ENCODE measurements at places on chromosomes 4 and X. TPM values are rescaled to one million over a fixed set of nuclear protein-coding genes. Genes with fewer than 3 reads are reported as not detected.

GRCh38 chr4:80202190-80202711 lies 4.9 kb downstream of the PRDM8 start:
- H3K27me3 ChIP-seq, result no peaks in the 10 kb centered on the region
- no peaks in the 10 kb centered on the region for H3K36me3 ChIP-seq
- H3K4me1 ChIP-seq, result peaks cover 12% of the 10 kb centered on the region
- peak overlapping the region; percentile 67 for H3K27ac ChIP-seq
- peak; percentile 75 for DNase-seq
- H3K4me3 ChIP-seq, result peak overlapping the region; percentile 42

DNA sequence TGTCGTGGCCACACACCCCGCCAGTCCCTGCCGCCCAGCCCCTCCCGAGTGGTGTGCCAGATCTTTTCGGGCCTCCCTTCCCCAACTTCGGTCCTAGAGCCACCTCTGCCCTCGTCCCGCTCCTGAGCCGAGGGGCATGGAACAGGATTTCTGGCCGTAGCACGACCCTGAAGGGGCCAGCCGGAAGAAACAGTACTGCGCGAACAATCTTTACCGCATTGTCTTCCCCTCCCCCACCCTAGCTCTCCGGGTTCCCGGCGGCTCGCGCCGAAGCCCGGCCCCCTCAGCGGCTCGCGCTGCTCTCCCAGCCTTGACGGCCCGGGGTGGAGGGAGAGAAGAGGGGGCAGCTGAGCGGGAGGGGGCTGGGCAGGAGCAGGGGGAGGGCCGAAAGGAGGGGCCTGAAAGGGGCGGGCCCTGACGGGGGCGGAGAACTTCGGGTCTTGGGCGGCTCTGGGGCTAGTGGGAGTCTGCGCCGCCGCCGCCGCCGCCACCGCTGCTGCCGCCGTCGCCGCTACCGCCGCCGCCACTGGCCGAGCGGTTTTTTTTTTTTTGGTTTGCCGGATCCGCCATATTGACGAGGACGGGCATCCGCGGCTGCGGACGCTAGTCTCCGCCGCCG lies at the start of gene USP9X:
Gene USP9X, plus strand, starts transcription at position 553 of the 619 bp plus-strand sequence. CDS start 38,184 bp downstream, outside the sequence.
- peak within 1 kb of the TSS; percentile 96 for H3K27ac ChIP-seq
- H3K4me1 ChIP-seq, result peaks cover 22% of the 10 kb centered on the region
- H3K27me3 ChIP-seq, result no peaks in the 10 kb centered on the region
- DNase-seq, result peak; percentile 92
- H3K36me3 ChIP-seq, result no peaks in the 10 kb centered on the region
- peak within 1 kb of the TSS; percentile 86 for H3K4me3 ChIP-seq

- H3K27me3 ChIP-seq, result no peaks in the 10 kb centered on the region
- peak overlapping the region; percentile 10 for H3K27ac ChIP-seq
- H3K36me3 ChIP-seq, result no peaks in the 10 kb centered on the region
- H3K4me1 ChIP-seq, result no peaks in the 10 kb centered on the region
- peak; percentile 4 for DNase-seq
- no peak overlapping the region for H3K4me3 ChIP-seq
Observed at GRCh38 chr4:10403633-10404445, 53.4 kb downstream of the ZNF518B start.

GRCh38 chr4:42078184-42078801 lies 74.2 kb downstream of the BEND4 start:
- no peak for DNase-seq
- no peaks in the 10 kb centered on the region for H3K4me1 ChIP-seq
- H3K27ac ChIP-seq, result no peak overlapping the region
- no peaks in the 10 kb centered on the region for H3K27me3 ChIP-seq

DNA sequence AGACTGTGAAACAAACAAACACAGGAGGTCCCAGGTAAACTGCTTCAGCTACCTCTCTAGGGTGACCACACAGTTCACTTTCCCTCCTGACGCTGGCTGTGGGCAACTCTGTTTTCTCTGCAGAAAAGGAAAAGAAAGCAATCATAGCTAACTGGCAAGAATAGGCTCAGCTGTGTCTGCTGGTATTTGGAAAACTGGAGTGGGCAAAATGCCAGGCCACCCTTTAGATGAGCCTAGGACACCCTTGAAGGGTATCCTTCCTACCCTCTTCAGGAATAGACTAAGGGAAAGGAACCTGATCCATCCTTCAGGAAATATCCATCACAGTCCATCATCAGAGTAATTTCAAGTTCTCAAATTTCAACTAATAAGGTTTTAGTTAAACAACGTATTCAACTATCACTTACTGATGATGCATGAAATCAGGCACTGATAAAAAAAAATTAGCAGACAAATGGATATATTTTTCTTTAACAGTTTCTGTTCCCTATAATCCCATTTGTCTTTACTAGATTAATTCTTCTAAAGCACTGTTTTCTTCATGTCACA lies 60.9 kb downstream of the CAMK2D start:
- H3K27me3 ChIP-seq, result no peaks in the 10 kb centered on the region
- no peak overlapping the region for H3K4me3 ChIP-seq
- DNase-seq, result no peak
- H3K27ac ChIP-seq, result no peak overlapping the region

- H3K4me3 ChIP-seq, result no peak overlapping the region
- no peak overlapping the region for H3K27ac ChIP-seq
- peaks cover 4% of the 10 kb centered on the region for H3K27me3 ChIP-seq
- no peaks in the 10 kb centered on the region for H3K4me1 ChIP-seq
- H3K36me3 ChIP-seq, result no peaks in the 10 kb centered on the region
Observed at GRCh38 chr4:75849461-75849860, 52.8 kb downstream of the PPEF2 start.

GRCh38 chrX:154458954-154459778 lies 1.1 kb downstream of the PLXNA3 start:
- no peak for DNase-seq
- peaks cover 5% of the 10 kb centered on the region for H3K4me1 ChIP-seq
- H3K27ac ChIP-seq, result peak overlapping the region; percentile 54
- no peaks in the 10 kb centered on the region for H3K36me3 ChIP-seq

DNA sequence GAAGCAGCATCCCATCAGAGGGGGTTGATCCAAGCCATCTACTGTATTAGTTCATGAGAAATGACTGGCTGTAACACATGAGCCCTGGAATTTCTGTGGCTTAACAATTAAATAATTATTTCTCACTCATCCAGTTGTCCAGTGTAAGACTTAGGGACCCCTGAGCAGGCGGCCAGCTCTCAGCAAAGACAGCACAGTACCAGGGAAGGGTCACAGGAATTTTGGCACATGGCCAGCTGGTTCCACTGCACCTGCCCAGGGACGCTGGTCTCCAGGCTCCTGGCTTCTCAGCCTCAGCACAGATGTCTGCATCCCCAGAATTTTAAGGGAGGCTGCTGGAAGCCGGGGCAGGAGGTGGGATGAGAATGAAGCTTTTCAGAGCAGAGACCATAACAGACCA lies 93.7 kb upstream of the DHRSX start:
- no peaks in the 10 kb centered on the region for H3K36me3 ChIP-seq
- no peak overlapping the region for H3K4me3 ChIP-seq

DNA sequence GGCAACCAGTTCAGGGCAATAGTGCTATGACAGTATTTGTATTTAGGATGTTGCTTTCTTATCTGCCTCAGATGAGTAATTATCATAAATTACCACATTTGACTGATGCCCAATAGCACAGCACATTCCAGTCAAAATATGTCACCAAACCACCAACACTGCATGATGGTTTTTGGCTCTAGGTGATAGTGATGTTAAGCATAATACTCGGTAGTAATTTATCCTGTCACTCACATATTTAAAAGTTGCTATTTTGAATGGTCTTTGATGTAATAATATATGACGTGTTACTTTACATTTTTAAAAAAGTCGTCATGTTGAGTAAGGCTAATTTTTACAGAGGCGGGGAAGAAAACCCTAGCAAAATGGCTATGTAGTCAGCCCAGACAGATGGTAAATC lies 42.5 kb downstream of the UNC5C start:
- no peak for DNase-seq
- no peaks in the 10 kb centered on the region for H3K36me3 ChIP-seq
- no peak overlapping the region for H3K4me3 ChIP-seq
- H3K27ac ChIP-seq, result no peak overlapping the region
- no peaks in the 10 kb centered on the region for H3K27me3 ChIP-seq

GRCh38 chr4:145779319-145779801 lies 99.4 kb downstream of the C4orf51 start:
- H3K4me1 ChIP-seq, result no peaks in the 10 kb centered on the region
- no peak for DNase-seq
- no peaks in the 10 kb centered on the region for H3K27me3 ChIP-seq
- H3K4me3 ChIP-seq, result no peak overlapping the region
- H3K36me3 ChIP-seq, result no peaks in the 10 kb centered on the region

DNA sequence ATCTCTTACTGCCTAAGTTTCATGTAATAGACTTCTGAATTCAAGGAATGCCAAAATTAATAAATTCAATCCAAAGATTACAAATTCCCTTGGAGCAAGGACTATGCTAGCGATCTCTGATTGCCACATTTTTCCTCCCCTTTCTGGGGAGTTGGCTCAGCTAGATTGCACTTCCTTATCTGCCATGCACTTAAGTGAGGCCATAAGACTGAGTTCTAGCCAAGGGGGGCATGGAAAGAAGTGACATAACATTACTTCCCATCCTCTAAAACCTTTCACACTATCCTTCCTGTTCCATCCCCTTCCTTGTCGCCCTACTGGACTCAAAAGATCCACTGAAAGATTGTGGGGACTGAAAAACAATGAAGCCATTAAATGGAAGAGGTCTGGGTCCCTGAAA lies 53.8 kb upstream of the TXK start:
- no peaks in the 10 kb centered on the region for H3K4me1 ChIP-seq
- no peaks in the 10 kb centered on the region for H3K36me3 ChIP-seq
- no peaks in the 10 kb centered on the region for H3K27me3 ChIP-seq
- no peak overlapping the region for H3K4me3 ChIP-seq
- DNase-seq, result no peak

GRCh38 chr4:76977113-76977512 lies 27.6 kb downstream of the SEPTIN11 start:
- no peak overlapping the region for H3K4me3 ChIP-seq
- DNase-seq, result no peak
- H3K27ac ChIP-seq, result no peak overlapping the region
- no peaks in the 10 kb centered on the region for H3K36me3 ChIP-seq
- peaks cover 21% of the 10 kb centered on the region for H3K4me1 ChIP-seq
- H3K27me3 ChIP-seq, result no peaks in the 10 kb centered on the region

GRCh38 chr4:186707574-186707973 lies 16.1 kb downstream of the FAT1 start:
- no peak overlapping the region for H3K4me3 ChIP-seq
- no peaks in the 10 kb centered on the region for H3K27me3 ChIP-seq
- H3K36me3 ChIP-seq, result no peaks in the 10 kb centered on the region
- H3K27ac ChIP-seq, result no peak overlapping the region
- no peak for DNase-seq
- no peaks in the 10 kb centered on the region for H3K4me1 ChIP-seq

CXCL13 gene
- total RNA-seq, result 3.1 TPM

KIAA1210 gene
- not detected for total RNA-seq

CYBB gene
- 3.0 TPM for total RNA-seq

ZFYVE28 gene
- total RNA-seq, result 13.2 TPM

IL13RA2 gene
- total RNA-seq, result not detected

HMGN5 gene
- 1.2 TPM for total RNA-seq

BCOR gene
- 67.7 TPM for total RNA-seq

CT55 gene
- not detected for total RNA-seq

CYSLTR1 gene
- total RNA-seq, result 0.31 TPM

NAA11 gene
- total RNA-seq, result not detected

DCAF4L1 gene
- total RNA-seq, result 0.33 TPM

GNL3L gene
- total RNA-seq, result 92.1 TPM

Data from CD8-positive, alpha-beta memory T cell (primary cell).